Breast epithelium (tissue), 4 donors: ENCODE measurements at places on chromosomes 4 and X. TPM values are rescaled to one million over a fixed set of nuclear protein-coding genes. Genes with fewer than 3 reads are reported as not detected.

DNA sequence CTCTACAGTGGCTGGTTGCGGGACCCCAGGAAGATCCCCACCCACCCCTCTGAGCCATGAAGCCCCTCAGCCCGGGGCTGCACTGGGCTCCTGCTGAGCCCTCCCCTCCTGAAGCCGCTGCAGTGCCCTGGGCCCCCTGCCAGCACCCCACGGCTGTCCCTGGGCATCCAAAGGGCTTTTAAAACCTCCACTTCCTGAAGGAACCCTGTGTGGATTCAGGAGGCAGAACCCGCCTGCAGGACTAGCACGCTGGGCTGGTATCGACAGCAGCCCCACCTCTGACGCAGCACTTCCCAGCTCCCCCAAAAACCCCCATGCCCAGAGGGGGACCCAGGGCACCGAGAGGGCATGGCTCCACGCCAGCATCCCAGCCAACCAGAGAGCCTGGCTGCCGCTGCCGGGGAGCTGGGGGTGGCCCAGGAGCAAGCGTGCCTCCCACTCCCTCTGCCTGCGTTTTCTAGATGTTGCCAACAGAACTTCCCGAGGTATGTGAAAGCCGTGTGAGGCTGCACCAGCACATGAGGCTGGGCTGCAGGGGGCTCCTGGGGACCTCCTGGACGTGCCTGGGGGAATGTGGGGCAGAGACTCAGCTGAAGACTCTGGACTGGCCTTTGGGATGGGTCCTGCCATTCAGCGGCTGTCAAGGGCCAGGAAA, 6.3 kb downstream of the MXD4 start:
- DNase-seq, result peak; percentile 73

GRCh38 chr4:89308161-89308500, 531 bp upstream of the GPRIN3 start:
- DNase-seq, result no peak

GRCh38 chrX:103310555-103311398, at the start of gene BEX2:
TSS of gene BEX2 (minus strand) at chrX:103310990. CDS start at chrX:103309976, 1,014 bp downstream.
- DNase-seq, result peak; percentile 76

DNA sequence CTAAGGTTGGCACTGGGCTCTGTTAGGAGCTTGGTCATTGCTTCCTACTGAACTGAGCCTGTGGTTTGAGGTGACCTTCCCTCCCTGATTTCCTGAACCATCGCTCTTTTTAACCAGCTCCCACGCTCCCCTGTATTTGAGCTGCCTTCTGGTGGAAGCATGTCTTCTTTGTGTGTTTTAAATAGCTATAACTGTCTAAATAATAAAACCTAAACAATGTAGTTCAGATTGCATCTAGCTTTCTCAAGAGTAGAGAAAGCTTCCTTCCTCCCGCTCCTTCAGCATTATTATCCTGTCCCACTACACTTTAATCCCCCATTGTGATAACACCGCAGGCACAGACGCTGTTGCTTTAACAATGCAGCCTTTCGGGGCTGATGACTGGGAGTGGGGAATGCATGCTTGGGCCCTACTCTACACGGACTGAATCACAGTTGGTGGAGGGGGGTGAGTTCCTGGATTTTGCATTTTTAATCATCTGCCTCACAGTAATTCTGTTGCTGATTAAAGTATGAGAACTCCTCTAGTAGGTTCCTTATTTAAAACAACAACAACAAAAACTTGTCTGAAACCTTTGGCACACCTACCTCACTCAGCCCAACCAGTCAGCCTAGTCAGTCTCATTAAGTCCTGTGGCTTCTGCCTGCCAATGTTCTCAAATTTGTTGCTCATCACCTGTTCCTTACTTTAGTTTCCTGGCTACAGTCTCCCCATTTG, 6.6 kb downstream of the SMS start:
- DNase-seq, result no peak

DNA sequence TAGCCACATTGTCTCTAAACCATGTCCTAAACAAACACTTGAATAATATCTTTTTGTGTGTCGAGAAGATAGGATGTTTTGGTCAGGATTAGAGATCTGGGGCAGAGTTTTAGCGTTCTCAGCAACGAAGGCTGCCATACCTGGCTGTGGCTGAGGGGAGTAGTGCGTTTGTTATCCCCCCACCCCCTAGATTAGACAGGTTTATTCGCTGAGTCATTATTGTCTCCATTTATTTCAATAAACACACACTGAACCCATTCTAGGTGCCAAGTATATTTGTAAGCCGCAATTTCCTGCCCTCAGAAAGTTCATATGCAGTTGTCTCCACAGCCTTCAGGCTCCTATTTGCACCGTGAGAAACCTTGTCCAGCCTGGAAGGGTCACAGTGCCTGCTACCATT, 1684.8 kb upstream of the TENM3 start:
- no peak for DNase-seq

- DNase-seq, result peak; percentile 93
Observed at GRCh38 chrX:47836164-47837072, at the start of gene ZNF81. TSS of gene ZNF81 (plus strand) at chrX:47836902. CDS start at chrX:47846268, 9,366 bp downstream.

- DNase-seq, result no peak
Observed at GRCh38 chr4:15164571-15164970, 162.3 kb downstream of the CPEB2 start.

GRCh38 chr4:16034010-16034748, 49.6 kb downstream of the PROM1 start:
- DNase-seq, result no peak

- DNase-seq, result no peak
Observed at GRCh38 chr4:31411565-31411964, 691.4 kb downstream of the PCDH7 start.

GRCh38 chr4:177478496-177478895, 36.3 kb upstream of the AGA start:
- no peak for DNase-seq

DNA sequence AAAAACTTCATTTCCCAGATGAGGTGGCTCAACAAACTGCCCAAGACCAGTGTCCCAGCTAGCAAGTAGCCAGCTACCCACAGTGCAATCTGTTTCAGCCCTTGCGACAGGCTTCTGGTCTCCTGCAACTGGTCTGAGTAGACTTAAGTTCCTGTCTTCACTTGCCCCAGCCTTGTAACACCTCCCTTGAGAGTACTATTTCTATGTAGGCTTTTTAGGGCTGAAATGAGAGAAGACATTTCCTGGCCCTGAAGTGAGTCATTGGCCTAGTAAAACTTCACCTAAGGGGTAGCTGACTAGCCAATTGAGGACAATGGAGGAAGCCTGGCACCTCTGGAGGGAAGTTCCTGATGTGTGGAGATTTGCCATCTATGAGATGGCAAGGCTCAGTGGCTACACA, 80.1 kb upstream of the STIM2 start:
- no peak for DNase-seq

GRCh38 chr4:165631912-165632311, 241.1 kb upstream of the TLL1 start:
- no peak for DNase-seq

Gene DMRTC1B
- total RNA-seq, result not detected

Gene CTAG1A
- 2.3 TPM for total RNA-seq

Gene CXorf49
- not detected for total RNA-seq
